ENCODE measurements at places on chromosomes 2 and 18.
A peak's percentile ranks its signal among the peaks of the same experiment; 100 is the strongest.

- DNase-seq = no peak
These were observed 28.3 kb downstream of the DPYSL5 start for GRCh38 chr2:26876260-26876659.

DNA sequence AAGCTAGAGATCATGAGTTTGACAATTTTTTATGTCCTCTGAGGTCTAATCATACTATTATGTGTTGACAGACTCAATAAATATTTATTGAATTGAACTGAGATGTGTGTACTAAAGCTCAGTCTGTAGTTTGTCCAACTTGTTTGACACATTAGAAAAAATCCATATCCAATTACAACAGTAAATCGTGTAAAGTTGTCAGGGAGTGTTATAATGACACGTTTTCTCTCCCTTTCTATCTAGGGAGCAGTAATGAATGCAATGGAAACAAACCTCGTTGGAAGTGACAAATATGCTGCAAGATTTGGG is 28.4 kb downstream of the ITGA4 start:
- no peak for DNase-seq

DNA sequence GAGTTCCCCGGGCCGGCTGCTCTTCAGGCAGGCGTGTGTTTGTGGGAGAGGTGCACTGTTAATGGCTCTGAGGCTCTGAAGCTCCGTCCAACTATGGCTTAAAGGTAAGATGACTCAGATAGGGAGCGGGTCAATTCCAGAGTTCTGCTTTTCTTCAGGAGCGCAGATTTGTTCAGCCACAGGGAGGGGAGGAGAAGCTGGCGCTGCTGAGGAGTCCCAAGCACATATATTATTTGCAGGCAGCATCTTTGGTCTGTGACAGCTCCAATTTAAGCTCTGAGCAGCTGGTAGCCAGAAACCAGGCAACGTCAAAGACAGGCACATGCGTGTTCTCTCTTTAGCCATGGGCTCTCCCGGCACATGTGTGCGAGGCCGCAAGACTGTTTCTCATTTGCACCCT is 229.2 kb downstream of the BCL2 start:
- no peak for DNase-seq

- DNase-seq = no peak
These were observed 536 bp downstream of the PDE1A start for GRCh38 chr2:182426082-182426917.

- DNase-seq = no peak
These were observed 262.4 kb downstream of the SS18 start for GRCh38 chr18:25827961-25828561.

DNA sequence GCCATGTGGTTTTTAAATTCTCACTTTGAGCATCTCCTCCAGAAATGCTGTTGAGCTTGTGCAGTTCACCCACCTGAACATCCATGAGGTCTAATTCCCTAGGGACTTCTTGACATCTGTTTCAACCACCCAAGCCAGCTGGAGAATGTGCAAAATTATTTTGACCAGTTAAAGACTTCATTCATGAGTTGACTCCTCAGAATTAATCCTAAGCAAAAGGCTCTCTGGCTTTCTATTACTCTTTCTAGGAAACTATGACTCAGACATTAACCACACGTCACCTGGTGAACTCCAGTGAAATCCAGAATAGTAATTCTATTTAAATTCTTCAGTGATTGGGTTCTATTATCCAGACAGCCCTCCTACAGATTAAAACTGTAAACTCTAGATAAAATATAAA is 247.5 kb downstream of the NBAS start:
- DNase-seq = no peak

DNA sequence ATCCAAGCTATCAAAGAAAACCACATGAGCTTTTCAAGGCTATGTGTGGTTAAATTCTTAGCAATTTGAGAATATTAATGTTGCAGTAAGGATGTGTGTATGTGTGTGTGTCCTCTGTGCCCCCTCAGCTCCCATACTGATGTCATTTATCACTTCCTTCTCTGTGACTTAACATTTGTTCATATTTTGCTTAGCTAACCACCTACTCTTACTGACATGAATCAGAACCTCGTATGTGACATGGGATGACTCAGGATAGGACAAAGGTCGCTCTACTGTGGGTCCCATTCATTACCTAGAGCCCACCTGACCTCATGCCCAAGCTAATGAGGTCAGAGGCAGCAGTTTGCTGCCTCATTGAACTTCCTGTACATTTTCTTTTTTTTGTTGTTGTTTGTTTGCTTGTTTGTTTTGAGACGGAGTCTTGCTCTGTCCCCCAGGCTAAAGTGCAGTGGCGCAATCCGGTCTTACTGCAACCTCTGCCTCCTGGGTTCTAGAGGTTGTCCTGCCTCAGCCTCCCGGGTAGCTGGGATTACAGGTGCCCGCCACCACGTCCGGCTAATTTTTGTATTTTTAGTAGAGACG is 36.3 kb downstream of the MOGAT1 start:
- no peak for DNase-seq

DNA sequence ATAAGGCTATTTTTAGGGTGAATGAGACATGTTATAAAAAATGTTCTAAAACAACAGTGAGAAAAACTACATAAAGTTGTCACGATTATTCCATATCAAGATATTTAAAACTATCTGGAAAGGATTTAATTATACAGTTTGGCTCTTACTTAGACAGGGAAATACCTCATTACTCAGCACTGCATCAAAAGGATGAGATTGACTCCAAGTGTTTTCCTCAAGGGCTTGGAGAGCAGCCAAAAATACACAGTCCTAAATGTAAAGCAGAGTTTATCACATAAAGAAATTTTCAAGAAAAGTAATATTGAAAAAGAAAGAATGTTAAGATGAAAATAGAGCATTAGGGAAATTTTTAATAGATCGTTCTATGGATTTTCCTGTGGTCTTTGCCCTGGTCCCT is 285.5 kb upstream of the NETO1 start:
- no peak for DNase-seq

DNA sequence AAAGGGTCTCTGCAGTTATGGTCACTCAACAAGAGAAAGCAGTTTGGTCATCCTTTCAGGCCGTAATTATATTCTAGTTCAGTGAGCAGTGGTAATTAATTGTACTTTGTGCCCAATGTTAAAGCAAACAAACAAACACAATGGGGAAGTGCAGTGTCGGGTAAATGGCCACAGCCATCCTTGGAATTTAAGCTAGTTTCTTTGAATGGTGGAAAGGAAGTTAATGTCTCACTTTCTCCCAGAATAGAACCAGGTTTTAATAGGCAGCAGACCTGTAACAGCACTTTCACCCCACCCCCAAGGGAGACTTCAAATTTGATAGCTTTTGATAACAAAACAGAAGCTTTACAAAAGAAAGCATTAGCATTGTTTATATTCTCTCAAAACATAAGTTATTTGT is 20.0 kb upstream of the ITGAV start:
- DNase-seq = no peak

DNA sequence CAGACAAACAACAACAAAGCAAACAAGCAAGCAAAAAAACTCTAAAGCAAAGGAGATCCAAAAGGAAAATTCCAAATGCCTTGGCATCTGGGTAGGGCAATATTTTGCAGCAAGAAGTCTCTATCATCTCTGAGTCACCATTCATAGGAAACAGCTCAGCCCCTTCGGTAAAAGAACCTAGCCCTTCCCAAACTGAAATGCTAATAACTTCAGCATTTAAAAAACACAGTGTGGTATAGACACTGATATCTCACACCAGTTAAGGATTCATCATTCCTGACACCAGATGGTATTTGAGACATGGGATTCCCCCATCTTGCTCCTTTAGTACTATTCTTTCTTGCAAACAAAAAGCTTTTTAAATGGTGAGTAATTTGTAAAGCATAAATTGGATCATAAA is 491.8 kb downstream of the TXNL1 start:
- DNase-seq = no peak

DNA sequence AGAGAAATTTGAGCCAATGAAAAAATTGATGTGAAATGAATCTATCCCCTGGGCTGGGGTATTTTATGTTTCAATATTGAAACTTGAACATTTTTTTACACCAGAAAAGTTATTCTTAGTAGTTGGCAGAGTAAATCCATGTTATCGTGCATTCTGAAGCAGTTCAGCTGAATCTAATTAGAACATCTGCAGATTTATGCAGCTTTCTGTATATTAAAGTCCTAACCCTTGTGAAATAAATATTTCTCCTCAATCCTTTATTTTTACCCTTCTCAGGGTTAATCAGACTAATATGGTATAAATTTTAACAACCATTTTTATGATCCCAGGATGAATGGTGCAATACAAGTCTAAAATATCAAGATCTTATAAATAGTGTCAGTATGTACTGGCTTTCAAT is 69.5 kb downstream of the CDH20 start:
- no peak for DNase-seq

DNA sequence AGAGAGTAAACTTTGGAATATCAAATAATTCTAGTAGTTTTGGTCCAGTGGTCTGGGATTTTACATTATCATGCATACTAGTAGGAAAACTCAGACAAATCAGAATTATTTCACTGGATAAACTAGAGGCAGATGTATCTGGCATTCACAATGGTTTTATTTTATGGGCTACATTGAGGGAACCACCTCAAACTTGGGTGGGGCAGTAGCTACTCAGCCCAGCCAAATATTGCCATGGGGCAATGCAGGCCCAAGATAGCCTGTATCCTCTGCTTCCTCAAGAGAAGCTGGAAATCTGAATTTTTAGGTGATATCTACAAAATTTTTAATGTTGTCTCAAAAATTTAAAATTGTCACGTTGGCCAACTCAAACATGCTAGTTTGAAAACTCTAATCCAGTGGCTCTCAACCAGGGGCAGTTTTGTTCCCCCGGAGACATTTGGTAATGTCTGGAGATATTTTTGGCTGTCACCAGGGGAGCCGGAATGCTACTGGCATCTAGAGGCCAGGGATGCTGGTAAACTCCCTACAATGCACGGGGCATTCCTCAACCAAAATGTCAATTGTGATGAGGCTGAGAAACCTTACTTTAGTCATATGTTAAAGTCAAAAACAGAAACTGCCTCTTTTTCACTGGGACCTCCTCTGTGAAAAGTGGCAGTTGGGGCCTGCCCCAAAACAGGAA is 172.8 kb upstream of the SPRED2 start:
- no peak for DNase-seq

DNA sequence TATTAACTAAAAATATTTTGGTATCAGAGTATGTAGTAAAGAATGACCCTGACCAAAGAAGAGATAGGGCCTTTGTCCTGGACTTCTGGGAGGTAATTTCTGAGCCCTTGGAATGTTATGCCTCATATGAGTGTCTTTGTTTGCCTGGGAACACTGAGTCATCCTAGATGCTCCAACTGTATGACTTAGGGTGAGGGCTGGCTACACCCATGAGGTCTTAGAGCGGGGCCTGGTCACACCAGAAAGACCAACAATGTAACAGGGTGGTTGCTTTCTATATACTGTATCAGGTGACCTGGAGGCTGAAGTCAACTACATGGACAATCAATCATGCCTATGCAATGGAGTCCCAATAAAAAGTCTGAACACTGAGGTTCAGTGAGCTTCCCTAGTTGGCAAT is 253.1 kb downstream of the MBD2 start:
- no peak for DNase-seq

DNA sequence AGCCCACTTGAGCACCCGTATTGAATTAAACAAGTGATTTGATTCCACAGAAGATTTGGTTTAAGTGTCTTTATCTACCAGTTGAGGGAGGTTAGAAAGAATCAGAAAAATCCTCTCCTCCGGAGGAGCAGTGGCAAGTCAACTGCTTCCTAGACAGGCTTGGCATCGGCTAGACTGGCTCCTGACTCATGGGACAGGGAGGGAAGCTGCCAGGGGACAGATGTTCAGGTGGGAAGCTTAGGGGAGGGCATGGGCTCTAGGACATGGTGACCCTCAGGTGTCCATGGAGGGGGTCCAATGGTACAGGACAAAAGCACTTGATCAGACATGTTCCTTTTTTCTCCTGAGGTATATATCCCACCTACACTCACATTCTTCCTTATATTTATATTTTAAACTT is 119.3 kb upstream of the IL1R2 start:
- no peak for DNase-seq

GRCh38 chr2:231413921-231414476 is 18.5 kb downstream of the B3GNT7 start:
- no peak for DNase-seq

- DNase-seq = no peak
These were observed 106.9 kb downstream of the LIPG start for GRCh38 chr18:49668574-49669275.

GRCh38 chr2:29164091-29164846 is 49.1 kb downstream of the CLIP4 start:
- no peak for DNase-seq

- no peak for DNase-seq
These were observed 149.6 kb downstream of the LAMA3 start for GRCh38 chr18:23838801-23839366.

DNA sequence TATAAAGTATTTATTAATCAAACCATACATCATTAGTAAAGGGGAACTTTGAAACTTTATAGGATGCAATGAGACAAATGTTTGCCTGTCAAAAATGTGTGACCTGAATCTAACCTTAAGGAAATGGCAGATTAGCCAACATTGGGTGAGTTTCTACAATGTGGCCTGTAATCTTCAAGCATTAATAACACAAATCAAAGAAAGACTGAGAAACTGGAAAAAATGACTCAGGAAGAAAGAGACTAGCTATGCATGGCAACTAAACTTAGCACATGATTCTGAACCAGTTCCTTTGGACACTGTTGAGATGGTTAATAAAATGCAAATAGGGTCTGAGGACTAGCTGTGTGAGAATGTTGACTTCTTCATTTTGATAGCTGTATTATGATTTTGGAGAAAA is 628.6 kb upstream of the ID2 start:
- no peak for DNase-seq

DNA sequence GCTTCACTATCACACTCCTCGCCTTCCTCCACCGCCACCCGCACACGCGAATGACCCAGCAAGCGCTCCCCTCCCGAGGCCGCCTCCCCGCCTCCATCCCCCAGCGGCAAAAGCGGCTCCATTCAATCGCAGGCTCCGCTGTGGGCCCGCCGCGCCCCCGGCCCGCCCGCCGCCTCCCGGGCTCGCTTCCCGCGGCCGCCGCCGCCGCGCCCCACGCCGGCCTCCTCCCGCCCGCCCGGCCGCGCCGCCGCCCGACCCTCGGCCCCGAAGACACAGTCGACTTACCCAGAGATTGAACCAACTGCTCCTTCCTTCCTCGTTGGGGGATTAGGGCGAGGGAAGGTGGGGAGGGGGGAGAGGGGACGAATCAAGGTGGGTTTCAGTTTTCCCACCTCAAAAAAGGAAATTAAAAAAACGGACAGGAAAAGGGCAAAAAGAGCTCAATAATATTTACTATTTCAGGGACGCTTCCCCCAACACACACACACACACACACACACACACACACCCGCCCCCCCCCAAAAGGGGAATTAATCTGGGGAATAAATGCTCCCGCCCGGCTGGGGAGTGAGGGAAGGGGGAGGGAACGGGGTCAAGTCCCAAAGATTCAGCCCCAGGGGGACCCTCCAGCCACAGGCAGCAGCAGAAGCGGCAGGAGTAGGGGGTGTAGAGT is 743 bp downstream of the XPO1 start:
- no peak for DNase-seq

- no peak for DNase-seq
These were observed 858 bp downstream of the POLR1B start for GRCh38 chr2:112542984-112543661.

GRCh38 chr18:79402977-79403722 is 7.4 kb downstream of the NFATC1 start:
- DNase-seq = peak; percentile 27
